Large intestine (tissue), 12 donors: ENCODE measurements at places on chromosomes 6 and 20.

DNA sequence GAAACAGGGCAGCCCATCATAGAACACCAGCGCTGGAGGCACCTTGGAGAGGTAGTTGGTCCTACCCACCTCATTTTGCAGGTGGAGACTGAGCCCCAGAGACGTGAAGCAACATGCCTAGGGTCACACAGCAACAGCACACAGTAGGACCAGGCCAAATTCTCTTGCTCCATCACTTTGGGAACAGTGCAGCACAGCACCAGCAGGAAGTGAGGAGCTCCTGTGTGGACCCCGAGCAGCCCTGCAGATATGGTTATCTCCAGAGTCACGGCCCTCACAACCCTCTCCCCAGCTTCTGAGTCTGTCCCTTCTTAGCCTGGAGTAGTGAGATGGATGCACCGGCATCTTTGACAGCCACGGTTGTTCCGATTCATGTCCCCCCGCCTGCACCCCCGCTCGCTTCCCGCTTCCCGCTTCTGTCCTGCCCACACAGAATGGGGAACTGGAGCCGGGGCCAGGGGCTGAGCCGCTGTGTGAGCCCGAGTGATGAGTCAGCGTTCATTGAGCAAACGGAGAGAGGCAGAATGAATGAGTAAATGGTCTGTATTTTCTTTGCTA is 72.6 kb upstream of the DUSP22 start:
- DNase-seq = no peak
- H3K4me3 ChIP-seq = no peak overlapping the region
- no peaks in the 10 kb centered on the region for H3K36me3 ChIP-seq
- no peak overlapping the region for H3K27ac ChIP-seq

- H3K4me1 ChIP-seq = no peaks in the 10 kb centered on the region
- H3K27me3 ChIP-seq = no peaks in the 10 kb centered on the region
- H3K36me3 ChIP-seq = no peaks in the 10 kb centered on the region
- no peak for DNase-seq
Measured at GRCh38 chr20:59818911-59819310, 114.5 kb downstream of the SYCP2 start.

DNA sequence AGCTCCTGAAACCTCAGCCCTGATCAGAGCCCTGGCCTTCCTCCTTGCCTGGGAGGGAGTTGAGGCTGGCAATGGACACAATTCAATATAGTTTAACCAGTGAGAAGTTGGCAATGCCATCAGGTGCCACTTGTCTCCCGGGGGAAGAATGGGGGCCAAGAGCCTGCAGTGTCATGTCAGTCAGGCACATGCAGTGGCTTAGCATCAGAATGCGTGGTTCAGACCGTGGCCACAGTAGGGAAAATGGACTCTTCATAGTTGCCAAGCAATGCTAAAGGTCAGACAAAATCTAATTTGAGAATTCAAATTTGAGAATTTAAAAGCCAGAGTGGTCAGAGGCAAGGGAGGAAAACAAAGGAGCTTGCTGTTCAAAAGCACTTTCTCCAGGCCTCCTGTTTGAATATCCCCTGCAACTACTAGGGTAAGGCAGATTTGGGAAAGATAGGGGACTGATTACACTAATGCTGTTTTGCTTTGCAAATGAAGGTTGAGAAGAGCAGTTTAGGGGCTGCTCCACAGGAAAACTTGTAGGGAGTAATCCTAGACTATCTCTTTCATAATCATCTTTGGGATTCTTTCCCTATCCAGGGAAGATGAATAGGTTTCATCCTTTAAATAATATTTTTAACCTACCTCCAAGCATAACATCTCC is 33.1 kb upstream of the CLIC5 start:
- peaks cover 37% of the 10 kb centered on the region for H3K4me1 ChIP-seq
- no peak for DNase-seq
- no peak overlapping the region for H3K27ac ChIP-seq
- no peaks in the 10 kb centered on the region for H3K27me3 ChIP-seq
- no peak overlapping the region for H3K4me3 ChIP-seq

- no peaks in the 10 kb centered on the region for H3K4me1 ChIP-seq
- no peak overlapping the region for H3K4me3 ChIP-seq
- H3K27ac ChIP-seq = no peak overlapping the region
- H3K27me3 ChIP-seq = peaks cover 10% of the 10 kb centered on the region
Measured at GRCh38 chr6:108106261-108106660, 31.7 kb upstream of the OSTM1 start.

DNA sequence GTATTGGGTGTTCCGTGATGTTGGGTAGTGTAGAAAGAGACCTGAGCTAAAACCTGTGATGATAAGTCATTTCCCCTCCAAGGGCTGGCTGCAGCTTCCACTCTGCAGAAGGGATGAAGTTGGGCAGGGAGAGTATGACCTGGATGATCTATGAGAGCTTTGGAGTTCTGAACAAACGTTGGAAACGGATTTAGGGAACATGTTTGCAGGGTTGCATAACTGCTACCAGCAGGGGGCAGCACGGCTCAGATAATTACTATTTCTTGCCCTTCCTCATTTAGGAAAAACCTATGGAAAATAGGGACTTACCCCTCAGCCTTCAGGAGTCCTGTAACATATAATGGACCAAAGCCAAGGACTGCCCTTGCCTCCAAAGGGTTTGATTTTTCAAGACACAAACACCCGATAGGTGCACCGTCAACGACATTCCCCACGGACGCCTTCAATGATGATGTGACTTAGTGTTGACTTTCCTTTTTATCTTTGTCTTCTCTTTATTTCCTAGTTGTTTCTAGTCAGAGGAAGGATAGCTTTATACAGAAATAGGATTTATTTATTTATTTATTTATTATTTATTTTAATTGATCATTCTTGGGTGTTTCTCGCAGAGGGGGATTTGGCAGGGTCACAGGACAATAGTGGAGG is 164.9 kb upstream of the SASH1 start:
- no peaks in the 10 kb centered on the region for H3K27me3 ChIP-seq
- DNase-seq = peak; percentile 15
- H3K36me3 ChIP-seq = no peaks in the 10 kb centered on the region
- no peak overlapping the region for H3K27ac ChIP-seq
- H3K4me3 ChIP-seq = no peak overlapping the region
- no peaks in the 10 kb centered on the region for H3K4me1 ChIP-seq
